GM12892 (cell line): ENCODE measurements at places on chromosomes 11 and 22.

DNA sequence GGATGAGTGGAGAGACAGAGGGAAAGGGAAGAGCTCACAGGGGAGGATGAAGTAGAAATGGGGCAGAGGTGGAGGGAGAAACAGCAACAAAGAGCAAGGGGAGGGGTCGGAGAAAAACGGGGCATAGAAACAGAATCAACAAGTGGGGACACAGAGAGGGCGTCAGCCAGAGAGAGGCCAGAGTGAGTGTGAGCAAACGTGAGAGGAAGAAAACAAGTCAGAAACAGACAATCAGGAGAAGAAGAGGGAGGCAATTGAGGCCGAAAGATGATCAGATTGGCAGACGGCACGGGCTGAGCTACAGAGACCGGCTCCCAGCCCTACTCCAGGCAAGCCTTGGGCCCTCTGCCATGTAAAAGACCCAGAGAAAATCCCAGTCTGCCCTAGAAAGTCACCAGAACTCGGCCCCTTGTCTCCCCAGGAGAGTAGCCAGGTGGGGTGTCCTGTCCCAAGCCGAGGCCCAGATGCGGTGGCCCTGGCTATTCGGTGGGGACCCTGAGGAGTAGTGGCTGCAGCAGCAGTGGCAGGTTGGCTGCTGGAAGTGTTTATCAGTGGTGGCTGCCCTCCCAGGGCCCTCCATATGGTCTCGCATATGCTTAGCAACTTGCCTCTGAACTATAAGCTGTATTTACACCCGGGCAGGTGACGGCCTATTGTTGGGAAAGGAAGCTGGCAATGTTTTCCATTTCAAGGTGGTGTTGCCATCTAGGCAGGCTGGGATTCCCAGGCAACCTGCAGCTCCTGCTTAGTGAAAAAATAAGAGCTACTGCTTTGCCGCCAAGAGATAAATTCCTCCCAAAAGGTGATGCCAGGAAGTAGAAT is 14.8 kb upstream of the TSPAN18 start:
- DNase-seq = no peak

- DNase-seq = no peak
These were observed 11.5 kb downstream of the ATP5MG start for GRCh38 chr11:118412921-118413320.

- DNase-seq = no peak
These were observed 56.2 kb downstream of the CTSC start for GRCh38 chr11:88281317-88281712.

DNA sequence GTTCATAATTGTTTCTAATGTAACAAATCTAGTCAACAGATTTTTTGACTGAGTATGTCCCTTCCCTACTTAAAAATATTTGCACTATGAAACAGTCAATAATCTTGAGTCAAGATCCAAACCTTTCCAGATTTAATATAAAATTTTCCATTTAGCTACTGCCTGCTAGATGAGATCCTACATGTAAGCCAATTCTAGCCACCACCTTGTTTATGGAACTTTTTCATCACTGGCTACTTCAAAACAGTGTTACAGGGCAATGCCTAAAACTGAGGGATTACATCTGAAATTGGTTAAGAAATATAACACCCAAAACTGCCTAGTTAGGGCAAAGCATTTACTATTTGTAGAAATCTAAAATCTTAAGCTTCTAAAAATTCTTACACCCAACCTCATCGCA is 10.5 kb upstream of the FUT4 start:
- DNase-seq = no peak

GRCh38 chr22:21025763-21026755 is 6.3 kb downstream of the SLC7A4 start:
- no peak for DNase-seq

GRCh38 chr22:26707581-26707980 is 50.2 kb downstream of the MIAT start:
- DNase-seq = no peak

DNA sequence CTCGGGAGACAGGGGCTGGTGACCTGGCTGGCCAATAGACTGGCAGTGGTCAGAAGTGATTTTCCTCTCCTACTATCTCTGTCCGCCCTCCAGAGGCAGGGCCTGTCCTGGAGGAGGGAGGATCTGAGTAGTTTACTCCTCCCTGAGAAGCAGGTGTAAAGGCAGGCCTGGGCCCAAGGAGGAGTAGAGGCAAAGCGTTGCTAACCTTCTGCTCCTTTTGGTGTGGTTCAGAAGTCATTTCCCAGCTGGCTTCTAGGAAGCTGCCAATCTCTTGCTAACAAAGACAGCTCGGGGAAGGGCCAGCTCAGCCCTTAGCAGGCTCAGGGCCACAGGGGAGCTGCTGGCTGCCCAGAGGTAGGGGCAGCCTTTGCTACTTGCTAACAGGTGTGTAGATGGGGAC is 151.1 kb upstream of the NECTIN1 start:
- no peak for DNase-seq

GRCh38 chr22:36220451-36220921 is 18.8 kb downstream of the APOL2 start:
- no peak for DNase-seq

- DNase-seq = no peak
These were observed 31.3 kb downstream of the CEP57 start for GRCh38 chr11:95821640-95822039.

- no peak for DNase-seq
These were observed 88.3 kb downstream of the LUZP2 start for GRCh38 chr11:24585192-24585591.

- DNase-seq = peak; percentile 80
These were observed 52.9 kb downstream of the SYT13 start for GRCh38 chr11:45233121-45233803.

GRCh38 chr22:17536269-17536668 is 27.0 kb upstream of the SLC25A18 start:
- DNase-seq = no peak

- DNase-seq = no peak
These were observed 531.7 kb downstream of the ETS1 start for GRCh38 chr11:128055576-128056217.
